ENCODE measurements at places on chromosomes 7 and 10.

- DNase-seq, result no peak
Measured at GRCh38 chr10:76035206-76036110, 604.0 kb downstream of the LRMDA start.

GRCh38 chr7:1344421-1344820 is 111.7 kb downstream of the UNCX start:
- DNase-seq, result no peak

- DNase-seq, result no peak
Measured at GRCh38 chr7:22932896-22933295, 81.0 kb downstream of the HYCC1 start.

GRCh38 chr10:101452593-101452992 is 98.6 kb downstream of the BTRC start:
- DNase-seq, result no peak

DNA sequence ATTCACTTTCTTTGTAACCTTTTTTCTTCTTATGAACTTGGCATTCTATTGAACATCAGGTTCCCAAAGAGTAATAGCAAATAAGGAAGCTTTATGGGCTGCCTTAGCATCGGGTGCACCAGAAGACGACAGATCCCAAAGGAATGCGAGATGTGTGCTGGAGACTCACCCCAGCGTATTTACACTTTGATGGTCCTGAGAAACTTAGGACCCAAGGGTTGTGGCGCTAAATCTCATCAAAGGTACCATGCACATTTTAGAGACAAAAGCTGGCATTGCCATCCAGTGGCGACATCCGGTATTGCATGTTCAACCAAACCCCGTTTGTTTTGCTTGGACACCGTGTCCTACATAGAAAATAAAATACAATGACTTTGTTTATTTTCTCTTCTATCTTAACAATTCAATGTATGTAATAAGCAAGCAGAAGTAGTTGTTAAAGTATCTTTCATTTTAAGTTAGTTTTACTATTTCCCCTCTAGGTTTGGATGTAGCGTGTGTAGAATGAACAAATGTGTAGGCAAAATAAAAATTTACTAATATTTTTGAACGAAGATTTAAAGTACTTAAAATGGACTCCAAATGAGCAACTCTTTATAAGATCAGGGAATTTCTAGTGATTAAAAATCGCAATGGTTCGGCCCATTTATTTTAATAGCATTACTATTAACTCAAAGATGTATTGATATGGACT is 1154.8 kb downstream of the GATA3 start:
- DNase-seq, result peak; percentile 82

DNA sequence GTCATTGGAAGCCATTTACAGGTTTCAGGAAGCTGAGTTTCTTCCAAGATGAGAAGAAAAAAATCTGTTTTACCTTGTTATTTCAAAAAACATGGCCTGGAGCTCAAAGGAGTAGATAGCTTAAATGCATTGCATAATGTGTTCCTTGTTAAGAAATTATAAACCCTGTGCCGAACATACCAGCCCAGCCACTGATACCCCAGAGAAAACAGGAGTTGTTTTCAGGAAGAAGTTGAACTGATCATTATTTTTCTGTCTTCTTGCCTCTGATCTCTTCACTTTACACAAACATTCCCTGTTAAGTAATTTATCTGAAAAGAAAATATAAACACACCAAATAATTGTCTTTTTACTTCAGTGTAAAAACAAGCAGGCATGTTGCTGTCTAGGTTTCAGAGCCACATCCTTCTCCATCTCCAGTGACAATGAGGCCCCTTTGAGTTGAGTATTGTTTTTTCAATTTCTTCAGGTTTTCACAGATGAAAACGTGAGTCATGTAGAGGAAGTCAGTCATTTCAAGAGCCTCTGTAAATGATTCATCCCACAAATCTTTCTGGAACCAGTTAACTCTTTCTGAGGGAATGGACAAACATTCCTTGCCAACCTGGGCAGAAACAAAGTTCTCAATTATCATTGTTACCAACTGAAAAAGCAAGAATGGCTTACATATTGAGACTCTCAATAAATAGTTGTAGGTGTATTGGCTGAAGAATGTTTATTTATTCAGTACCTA is 244.2 kb downstream of the IPMK start:
- peak; percentile 86 for DNase-seq
